Immature natural killer cell (primary cell): ENCODE measurements at places on chromosomes 6 and 20.

GRCh38 chr20:62744741-62745191 lies 36.1 kb downstream of the NTSR1 start:
- no peak for DNase-seq

DNA sequence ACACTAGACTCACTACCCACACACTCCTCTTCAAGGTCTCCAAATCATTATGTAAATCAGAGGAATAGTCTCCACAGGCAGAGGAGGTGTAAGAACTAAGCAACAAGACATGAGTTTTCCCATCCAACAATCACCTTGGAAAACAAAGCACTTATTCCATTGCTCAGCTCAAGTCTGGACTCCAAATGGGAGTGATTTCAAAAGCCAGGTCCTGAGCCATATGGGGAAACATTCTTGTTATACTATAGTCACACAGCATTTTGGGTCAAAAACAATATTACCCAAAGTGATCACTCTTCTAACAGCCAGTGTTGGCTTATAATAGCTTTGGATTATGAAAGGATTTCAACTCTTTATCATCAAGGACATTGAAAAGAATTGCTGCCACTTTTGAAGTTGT lies 3.6 kb upstream of the PRPH2 start:
- no peak for DNase-seq

- DNase-seq = no peak
Observed at GRCh38 chr6:166318649-166319600, 10.7 kb upstream of the PRR18 start.

- DNase-seq = no peak
Observed at GRCh38 chr6:144661116-144661806, 376.1 kb downstream of the UTRN start.

- peak; percentile 15 for DNase-seq
Observed at GRCh38 chr6:163707387-163708355, 293.2 kb downstream of the QKI start.

DNA sequence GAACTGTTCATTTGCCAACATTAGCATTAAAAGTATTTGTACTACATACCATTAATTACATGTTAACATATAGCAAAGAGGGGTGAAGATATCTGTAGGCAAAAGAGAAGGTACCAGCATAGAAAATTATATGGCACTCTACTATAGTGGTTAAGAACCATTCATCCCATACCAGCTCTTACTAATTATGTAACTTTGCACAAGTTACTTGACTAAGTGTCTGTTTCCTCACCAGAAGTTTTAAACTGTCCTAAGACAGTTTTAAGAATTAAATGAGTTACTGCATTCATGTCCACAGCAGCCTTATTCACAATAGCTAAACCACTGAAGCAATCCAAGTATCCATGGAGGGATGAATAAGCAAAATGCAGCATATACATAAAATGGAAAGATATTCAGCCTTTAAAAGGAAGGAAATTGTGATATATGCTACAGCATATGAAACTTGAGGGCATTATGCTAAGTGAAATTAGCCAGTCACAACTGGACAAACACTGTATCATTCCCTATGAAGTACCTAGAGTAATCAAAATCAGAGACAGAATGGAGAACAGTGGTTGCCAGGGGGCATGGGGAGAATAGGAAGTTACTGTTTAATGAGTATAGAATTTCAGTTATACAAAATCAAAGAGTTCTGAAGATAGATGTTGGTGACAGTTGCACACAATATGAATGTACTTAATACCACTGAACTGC lies 98.9 kb downstream of the RNGTT start:
- no peak for DNase-seq

DNA sequence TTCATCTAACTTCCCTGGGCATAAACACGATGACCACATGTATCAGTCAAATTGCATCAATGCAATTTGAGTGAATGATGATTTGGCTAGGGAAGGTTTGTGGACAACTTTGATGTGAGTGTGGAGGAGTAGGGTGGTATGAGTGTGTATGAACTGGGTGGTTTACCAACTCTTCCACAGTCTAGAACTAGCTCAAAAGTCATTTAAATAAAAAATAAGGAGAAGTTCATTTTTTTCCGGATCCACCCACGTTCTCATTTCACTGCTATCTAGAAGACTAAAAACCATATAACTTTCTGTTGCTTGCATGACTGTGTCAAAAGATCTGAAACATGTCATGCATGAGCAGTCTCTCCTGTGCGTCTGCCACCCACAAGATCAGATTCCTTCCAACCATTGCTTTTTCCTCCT lies 23.6 kb downstream of the SLC35D3 start:
- no peak for DNase-seq

DNA sequence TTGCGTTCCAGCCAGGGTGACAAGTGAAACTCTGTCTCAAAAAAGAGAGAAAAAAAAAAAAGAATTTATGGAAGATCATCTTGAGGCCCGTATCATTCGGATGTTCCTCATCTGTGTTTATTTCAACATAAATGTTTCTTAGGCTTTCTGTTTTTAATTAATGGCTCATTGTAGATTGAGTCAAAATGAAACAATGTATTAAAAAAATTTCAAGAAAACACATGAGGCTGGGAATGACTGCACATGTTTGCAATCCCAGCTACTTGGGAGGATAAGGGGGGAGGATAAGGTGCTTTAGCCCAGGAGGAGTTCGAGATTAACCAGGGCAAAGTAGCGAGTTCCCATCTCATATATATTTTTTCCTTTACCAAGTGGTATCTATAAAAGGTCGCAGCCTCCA lies 47.3 kb downstream of the ITCH start:
- no peak for DNase-seq

- no peak for DNase-seq
Observed at GRCh38 chr6:106534564-106534982, 94.7 kb downstream of the RTN4IP1 start.

GRCh38 chr6:31473780-31474761 lies 23.9 kb upstream of the MICB start:
- DNase-seq = no peak

GRCh38 chr6:37724530-37725220 lies 27.0 kb upstream of the MDGA1 start:
- no peak for DNase-seq

DNA sequence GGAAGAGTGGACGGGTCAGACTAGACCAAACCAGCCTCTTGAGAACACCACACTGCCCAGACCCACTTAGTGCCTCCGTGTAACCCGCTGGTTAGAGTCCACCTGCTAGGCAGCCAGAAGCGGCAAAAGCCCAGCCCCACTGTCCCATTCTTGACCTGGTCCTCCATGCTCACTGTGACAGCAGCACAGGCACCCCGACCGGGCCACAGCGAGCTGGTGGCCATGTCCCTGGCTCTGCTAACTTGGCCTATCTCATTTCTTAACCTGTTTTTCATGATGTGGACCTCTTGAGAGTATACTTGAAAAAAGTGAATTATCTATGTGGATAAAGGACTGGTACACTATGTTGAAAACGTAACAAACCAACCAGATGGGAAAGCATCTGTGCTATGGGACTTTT lies 44.9 kb upstream of the TMEM181 start:
- no peak for DNase-seq

GRCh38 chr6:45420909-45421708 lies 43.4 kb upstream of the SUPT3H start:
- no peak for DNase-seq

GRCh38 chr6:100633096-100633777 lies 168.5 kb upstream of the SIM1 start:
- no peak for DNase-seq

DNA sequence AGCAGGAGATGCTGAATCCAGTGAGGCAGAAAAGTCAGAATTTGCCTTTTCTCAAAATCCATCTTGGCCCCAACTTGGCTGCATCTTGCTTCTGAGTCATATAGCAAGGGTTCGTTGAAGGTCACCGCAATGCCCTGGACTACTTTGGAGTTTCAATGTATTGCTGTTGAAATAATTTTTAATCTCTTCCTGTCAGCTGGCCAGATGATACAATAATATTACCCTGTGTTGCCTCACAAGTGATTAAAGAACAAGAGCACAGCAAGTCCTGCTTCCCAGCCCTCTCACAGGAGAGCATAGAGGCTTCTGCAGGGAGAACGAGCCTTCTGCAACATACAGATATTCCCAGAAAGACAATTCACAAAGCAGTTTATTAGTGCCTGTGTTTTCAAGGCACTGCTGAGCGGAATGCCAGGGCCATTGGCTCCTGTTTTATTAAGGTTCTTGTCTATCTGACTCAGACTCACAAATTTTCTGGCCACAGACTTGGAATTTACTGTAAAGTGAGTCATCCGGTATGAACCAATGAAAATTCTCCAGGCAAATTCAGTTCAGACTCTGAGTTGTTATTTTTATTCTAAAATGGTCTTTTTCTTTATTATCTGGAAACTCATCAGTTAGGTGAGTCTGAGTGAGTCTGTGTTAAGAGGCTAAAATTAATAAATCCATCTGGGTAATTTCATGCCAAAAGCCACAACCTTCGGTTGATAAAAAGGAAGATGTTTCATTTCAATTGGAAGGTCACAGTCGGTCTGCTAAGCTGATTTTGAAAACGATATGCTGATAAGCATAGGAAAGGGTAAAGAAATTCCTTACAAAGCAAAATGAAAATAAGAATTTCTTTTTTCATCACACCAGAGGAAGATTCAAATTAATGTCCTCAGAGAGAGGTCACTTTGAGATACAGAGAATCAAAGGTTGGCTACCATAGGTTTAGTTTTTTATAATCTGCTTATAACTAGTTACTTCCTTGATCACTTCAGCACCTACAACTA lies 289.4 kb upstream of the STXBP5 start:
- DNase-seq = no peak

- no peak for DNase-seq
Observed at GRCh38 chr20:2759143-2759542, 41.3 kb downstream of the CPXM1 start.

DNA sequence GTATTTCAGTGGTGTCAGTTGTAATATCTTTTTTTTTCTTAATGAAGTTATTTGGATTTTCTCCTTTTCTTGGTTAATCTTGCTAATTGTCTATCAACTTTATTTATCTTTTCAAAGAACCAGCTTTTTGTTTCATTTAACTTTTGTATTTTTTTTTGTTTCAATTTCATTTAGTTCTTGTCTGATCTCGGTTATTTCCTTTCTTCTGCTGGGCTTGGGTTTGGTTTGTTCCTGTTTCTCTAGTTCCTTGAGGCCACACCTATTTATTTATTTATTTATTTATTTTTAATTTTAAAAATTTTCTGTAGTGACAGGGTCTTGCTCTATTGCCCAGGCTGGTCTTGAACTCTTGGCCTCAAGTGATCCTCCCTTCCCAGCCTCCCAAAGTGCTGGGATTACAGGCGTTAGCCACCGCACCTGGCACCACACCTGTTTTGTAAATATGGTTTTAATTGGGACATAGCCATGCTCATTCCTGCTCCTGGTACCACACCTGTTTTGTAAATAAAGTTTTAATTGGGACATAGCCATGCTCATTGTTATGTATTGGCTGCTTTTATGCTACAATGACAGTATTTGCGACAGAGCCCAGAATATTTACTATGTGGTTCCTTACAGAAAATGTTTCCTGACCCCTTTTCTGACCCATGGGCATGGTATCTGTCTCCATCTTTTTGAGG lies 22.2 kb downstream of the KDM1B start:
- no peak for DNase-seq

GRCh38 chr6:13405961-13406477 lies 77.7 kb upstream of the TBC1D7 start:
- DNase-seq = no peak

- no peak for DNase-seq
Observed at GRCh38 chr6:142802124-142802523, 142.9 kb downstream of the HIVEP2 start.

DNA sequence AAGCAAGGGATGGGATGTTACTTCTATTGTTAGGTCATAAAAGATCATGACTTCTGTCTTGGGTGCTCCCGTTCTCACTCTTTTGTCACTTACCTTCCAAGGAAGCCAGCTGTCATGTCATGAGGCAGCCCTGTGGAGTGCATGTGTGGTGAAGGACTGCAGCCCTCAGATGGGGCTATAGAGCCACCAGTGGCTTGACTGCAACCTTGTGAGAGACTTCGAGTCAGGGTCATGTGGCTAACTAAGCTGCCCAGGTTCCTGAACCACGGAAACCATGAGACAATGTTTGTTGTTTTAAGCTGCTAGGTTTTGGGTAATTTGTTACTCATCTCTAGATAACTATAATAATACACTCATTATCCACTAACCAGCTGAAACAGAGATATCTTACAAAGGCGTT lies 477.1 kb downstream of the BTBD3 start:
- no peak for DNase-seq

DNA sequence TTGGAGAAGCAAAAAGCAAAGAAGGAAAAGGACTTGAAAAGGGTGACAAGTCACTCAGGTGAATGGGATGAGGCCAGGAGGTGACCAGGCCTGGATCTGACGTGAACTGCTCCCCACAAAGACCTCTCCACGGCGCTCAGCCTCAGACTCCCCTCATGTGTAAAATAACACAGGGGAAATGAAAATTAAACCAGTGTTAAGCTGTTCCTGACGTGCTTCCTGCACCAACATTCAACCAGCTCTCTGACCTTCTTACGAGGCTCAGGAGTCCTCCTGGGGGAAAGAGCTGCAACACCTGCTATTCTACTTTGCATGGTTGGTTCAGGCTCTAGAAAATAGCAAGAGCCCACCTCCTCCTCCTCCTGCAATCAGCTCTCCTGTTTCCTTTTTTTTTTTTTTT lies 256.7 kb downstream of the ATXN1 start:
- no peak for DNase-seq

- DNase-seq = peak; percentile 43
Observed at GRCh38 chr20:50049442-50050026, 63.4 kb downstream of the UBE2V1 start.

DNA sequence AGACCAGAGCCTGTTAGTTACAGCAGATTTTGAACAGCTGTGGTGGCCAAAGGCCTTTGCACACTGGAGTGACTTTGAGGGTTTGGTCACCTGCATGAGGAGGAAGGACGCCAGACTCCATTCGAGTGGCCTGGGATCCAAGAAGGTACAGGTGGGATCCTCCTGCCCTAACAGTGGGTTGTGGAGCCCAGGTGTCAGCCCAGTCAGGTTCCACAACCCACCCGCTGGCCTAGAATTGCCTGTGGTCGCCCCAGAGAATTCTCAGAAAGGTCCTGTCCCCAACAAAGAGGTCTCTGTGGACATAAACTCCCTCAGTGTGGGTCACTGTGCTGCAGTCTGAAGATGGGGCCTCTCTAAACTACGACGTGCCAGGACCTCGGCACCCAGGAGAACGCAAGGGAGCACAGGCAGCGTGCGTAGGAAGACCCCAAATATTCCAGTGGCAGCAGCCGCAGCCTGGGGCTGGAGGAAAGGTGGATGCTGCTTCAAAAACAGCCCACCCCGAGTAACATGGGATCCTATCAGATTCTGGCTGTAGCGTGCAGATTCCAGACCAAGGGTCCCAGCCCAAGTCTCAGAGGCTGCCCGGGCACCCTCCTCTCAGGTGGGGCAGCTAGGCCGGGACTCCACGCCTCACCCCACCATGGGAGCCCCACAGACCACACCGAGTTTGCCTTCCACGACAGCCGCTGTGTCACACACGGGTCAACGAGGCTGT lies 16.0 kb downstream of the ACSS1 start:
- no peak for DNase-seq

- no peak for DNase-seq
Observed at GRCh38 chr6:168181316-168181715, 102.3 kb upstream of the FRMD1 start.

DNA sequence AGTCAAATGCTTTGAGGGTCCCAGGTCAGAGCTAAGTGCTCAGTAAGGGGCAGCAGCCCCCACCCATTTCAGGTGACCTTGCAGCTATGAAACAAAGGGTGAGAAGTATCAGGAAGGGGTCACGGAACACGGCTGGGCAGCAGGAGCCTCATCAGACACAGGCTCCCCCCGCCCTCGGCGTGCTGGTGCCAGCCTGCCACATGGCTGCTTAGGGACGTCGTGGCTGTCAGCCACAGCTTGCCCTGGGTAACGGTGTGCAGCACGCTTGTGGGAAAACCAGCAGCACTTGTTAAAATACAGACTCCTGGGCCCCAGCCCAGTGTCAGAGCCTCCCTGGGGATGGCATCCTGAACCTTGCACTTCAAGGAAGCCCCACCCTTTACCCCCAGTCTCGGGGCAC lies 39.3 kb downstream of the SSR1 start:
- DNase-seq = no peak
